ENCODE measurements at places on chromosomes 1 and 21. TPM values are rescaled to one million over a fixed set of nuclear protein-coding genes. Genes with fewer than 3 reads are reported as not detected.

Gene DPT
- not detected for total RNA-seq

Gene IFNLR1
- not detected for total RNA-seq

Gene RRP1
- total RNA-seq, result 28.1 TPM

Gene FCER1G
- total RNA-seq, result 0.26 TPM

Gene NIBAN1
- total RNA-seq, result 14.9 TPM

Gene ATP6V1G3
- total RNA-seq, result not detected

Gene FAM177B
- not detected for total RNA-seq

Gene NUF2
- total RNA-seq, result 18.5 TPM

Gene C1orf87
- total RNA-seq, result not detected

Gene HPCA
- not detected for total RNA-seq

Gene OLFML2B
- 0.28 TPM for total RNA-seq

Measured in pulmonary artery endothelial cell (primary cell).